Tibial artery (tissue), 4 donors: ENCODE measurements at places on chromosomes 16 and 17.

GRCh38 chr16:79421126-79421525, 179.4 kb downstream of the MAF start:
- H3K4me3 ChIP-seq, result no peak overlapping the region
- H3K36me3 ChIP-seq, result no peaks in the 10 kb centered on the region
- no peaks in the 10 kb centered on the region for H3K27me3 ChIP-seq
- H3K4me1 ChIP-seq, result no peaks in the 10 kb centered on the region
- DNase-seq, result peak; percentile 9

DNA sequence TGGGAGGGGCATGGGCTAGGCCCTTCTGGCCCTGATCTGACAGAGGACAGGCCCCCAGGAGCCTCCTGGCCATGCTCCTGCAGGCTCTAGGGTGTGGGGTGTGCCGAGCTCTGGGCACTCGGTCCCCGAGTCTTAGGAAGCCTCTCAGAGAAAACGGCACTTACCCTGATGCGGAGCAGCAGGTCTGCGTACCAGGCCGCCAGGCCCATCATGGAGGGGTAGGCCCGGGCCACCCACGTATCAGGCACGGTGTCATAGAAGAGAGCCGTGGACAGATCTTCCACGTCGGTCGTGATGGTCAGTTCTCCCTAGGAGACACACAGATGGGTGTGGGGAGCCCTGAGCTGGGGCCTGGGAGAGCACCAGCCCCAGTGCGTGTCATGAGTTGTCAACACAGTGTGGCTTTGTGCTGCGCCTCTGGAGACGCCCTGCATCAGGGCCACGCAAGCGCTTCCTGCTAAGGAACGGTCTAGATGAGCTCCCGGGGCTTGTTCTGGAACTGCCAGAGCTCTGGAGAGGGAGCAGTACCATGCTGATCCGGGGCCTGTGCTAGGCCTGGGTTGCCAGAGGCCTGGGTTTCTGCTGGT, 47.9 kb downstream of the PGS1 start:
- H3K4me3 ChIP-seq, result no peak overlapping the region
- H3K36me3 ChIP-seq, result peaks cover 34% of the 10 kb centered on the region
- no peak overlapping the region for H3K27ac ChIP-seq
- H3K4me1 ChIP-seq, result no peaks in the 10 kb centered on the region

- H3K4me1 ChIP-seq, result no peaks in the 10 kb centered on the region
- no peak for DNase-seq
- H3K27ac ChIP-seq, result no peak overlapping the region
- H3K36me3 ChIP-seq, result no peaks in the 10 kb centered on the region
- H3K4me3 ChIP-seq, result no peak overlapping the region
Observed at GRCh38 chr17:15091825-15092224, 173.3 kb downstream of the PMP22 start.

- H3K27me3 ChIP-seq, result no peaks in the 10 kb centered on the region
- H3K4me1 ChIP-seq, result no peaks in the 10 kb centered on the region
- peaks cover 4% of the 10 kb centered on the region for H3K36me3 ChIP-seq
- no peak overlapping the region for H3K4me3 ChIP-seq
- no peak for DNase-seq
- H3K27ac ChIP-seq, result no peak overlapping the region
Observed at GRCh38 chr17:72852277-72852938, 240.1 kb downstream of the SLC39A11 start.

DNA sequence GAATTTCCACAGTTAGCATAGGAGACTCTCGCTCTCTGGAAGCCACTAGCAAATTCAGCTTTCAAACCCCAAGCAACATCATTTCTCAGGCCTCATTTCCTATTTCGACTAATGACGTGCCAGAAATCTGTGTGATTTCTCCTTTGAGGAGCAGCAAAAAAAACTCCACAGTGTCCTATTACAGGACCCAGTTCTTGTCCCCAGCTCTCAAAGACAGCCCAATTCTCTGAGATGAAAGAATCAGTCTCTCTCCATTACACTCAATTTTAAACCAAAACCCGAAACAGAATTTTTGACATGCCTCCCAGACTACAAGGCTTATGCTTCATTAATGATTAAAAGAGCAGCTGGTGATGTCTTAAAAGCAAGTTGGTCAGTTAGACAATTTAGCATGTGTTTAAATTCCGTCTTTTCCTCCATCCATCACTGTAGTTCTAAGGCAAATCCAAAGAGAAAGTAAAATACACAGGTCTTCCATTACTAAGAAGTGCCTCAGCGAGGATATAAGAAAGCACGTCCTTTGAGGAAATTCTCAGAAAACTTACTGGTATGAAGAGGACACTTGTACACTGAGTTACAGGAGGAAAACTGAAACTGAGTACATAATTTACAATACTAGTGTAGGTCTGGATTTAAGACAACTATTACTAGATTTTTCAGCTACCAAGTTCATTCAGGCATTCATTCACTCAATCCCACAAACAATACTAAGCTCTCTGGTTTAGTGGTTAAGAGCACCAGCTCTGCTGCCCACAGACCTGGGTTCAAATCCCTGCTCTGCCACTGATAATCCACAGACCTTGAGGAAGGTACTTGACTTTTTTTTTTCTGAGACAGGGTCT, 12.5 kb downstream of the TOM1L2 start:
- H3K36me3 ChIP-seq, result no peaks in the 10 kb centered on the region
- H3K27me3 ChIP-seq, result no peaks in the 10 kb centered on the region
- H3K4me3 ChIP-seq, result no peak overlapping the region
- H3K4me1 ChIP-seq, result peaks cover 23% of the 10 kb centered on the region

DNA sequence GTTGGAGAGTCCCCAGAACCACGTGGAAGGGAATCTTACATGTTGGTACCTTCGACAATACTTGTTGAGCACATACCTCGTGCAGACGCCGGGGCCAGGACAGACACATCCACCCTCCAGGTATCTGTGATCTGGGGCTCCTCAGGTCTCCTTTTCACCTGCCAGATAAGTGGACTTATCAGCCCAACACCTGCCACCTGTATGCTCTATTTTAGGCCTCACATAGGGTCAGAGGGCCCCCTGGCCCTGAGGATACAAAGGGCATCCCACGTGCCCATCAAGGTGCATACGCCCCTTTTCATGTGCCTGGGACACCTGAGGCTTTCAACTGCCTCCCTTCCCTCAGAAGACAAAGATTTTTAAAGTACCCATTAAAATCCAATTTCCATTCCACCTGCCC, 212.7 kb downstream of the MRTFB start:
- H3K36me3 ChIP-seq, result no peaks in the 10 kb centered on the region
- DNase-seq, result no peak
- no peaks in the 10 kb centered on the region for H3K27me3 ChIP-seq
- no peak overlapping the region for H3K4me3 ChIP-seq

- H3K4me1 ChIP-seq, result peaks cover 27% of the 10 kb centered on the region
- DNase-seq, result no peak
- peak overlapping the region; percentile 79 for H3K4me3 ChIP-seq
- no peaks in the 10 kb centered on the region for H3K27me3 ChIP-seq
- peaks cover 34% of the 10 kb centered on the region for H3K36me3 ChIP-seq
- peak overlapping the region; percentile 90 for H3K27ac ChIP-seq
Observed at GRCh38 chr16:14629612-14629918, 495 bp downstream of the PARN start.

DNA sequence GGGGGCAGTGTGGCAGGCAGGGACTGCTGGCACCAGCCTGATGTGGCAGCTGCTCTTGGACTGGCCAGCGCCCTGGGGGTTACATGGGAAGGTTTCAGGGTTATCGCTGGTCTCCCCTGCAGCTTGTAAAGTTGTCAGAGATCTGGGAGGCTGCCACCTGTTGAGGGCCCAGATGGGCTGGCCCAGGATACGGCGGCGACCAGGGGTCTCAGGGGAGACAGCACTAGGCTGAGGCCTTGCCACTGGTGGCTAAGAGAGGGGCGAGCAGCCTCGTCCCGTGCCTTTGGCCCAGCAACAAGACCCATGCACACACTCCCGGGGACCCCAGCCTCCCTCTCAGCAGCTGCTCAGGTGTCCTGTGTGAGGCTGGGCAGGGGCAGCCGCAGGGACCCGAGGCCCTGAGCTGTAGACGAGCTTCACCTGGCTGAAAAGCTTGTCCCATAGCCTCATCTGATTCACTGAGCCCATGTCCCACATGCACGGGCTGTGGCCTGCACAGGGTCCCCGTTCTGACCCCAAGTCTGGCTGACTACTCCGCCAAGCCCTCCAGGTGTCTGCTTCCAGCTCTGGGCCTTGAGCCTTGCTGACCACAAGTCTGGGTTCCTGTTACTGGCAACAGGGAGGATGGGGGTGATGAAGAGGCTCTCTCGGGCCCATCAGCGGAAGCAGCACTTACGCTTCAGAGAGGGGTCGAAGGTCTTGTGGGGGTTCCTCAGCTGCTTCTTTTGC, 6.2 kb downstream of the DUS1L start:
- no peak for DNase-seq
- no peak overlapping the region for H3K27ac ChIP-seq
- H3K4me1 ChIP-seq, result peaks cover 14% of the 10 kb centered on the region
- H3K36me3 ChIP-seq, result peaks cover 39% of the 10 kb centered on the region
- no peak overlapping the region for H3K4me3 ChIP-seq

- no peaks in the 10 kb centered on the region for H3K27me3 ChIP-seq
- no peaks in the 10 kb centered on the region for H3K4me1 ChIP-seq
- H3K36me3 ChIP-seq, result no peaks in the 10 kb centered on the region
- no peak for DNase-seq
- no peak overlapping the region for H3K27ac ChIP-seq
- no peak overlapping the region for H3K4me3 ChIP-seq
Observed at GRCh38 chr17:2551928-2552327, 40.2 kb upstream of the METTL16 start.

DNA sequence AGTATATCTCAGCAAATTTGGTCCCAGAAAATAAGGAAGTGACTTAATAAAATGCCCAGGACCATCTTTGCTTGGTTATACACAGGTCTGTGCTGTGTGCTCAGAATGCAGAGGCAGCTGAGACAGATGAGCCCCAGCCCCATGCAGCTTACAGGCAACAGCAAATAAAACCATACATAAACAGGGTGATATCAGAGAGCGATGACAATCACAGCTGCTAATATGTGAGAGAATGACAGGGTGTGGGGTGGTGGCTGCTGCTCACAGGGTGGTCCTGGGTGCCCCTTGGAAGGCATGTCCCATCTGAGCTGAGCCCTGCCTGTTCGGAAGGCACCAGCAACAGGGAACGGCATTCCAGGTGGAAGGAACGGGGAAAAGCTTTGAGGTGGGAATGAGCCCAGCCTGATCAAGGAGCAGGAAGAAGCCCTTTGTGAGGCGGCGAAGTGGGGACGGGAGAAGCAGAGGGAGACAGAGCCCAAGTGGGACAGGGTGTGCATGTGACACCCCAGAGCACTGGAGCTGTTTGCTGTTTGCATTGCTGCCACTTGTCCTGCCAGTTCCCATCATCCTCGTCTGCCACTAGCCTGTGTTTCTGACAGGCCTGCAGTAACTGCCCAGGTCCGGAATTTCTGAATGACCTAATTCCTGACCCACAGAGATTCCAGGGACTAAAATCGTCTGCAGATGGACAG, 150.5 kb downstream of the KATNIP start:
- no peak overlapping the region for H3K27ac ChIP-seq
- no peaks in the 10 kb centered on the region for H3K27me3 ChIP-seq
- peaks cover 42% of the 10 kb centered on the region for H3K36me3 ChIP-seq

GRCh38 chr16:81629034-81629802, 149.9 kb upstream of the PLCG2 start:
- no peaks in the 10 kb centered on the region for H3K27me3 ChIP-seq
- no peak overlapping the region for H3K4me3 ChIP-seq
- no peak overlapping the region for H3K27ac ChIP-seq
- no peaks in the 10 kb centered on the region for H3K4me1 ChIP-seq
- H3K36me3 ChIP-seq, result no peaks in the 10 kb centered on the region
- no peak for DNase-seq
